ENCODE measurements at places on chromosomes 6 and 20. TPM values are rescaled to one million over a fixed set of nuclear protein-coding genes. Genes with fewer than 3 reads are reported as not detected.

DDX43 gene
- not detected for total RNA-seq

DNA sequence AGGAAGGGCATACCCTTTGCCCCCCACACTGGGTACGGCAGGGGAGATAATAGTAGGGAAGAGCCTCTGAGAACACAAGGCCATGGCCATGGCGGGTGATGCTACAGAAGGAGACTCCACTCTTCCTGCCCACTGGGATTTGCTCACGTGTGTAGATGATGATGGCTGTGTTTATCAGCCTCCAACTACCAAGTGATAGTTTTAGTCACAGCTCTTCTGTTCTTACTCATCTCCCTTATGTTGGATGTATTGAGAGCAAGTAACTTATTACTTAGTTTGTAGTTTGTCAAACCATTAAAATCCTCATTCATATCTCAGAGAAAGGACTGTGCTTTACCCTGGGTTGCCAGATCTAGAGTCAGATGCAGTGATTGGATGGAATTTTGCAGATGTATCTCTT lies 66.0 kb downstream of the CDH26 start:
- DNase-seq, result no peak
- no peaks in the 10 kb centered on the region for H3K4me1 ChIP-seq
- H3K36me3 ChIP-seq, result no peaks in the 10 kb centered on the region
- no peak overlapping the region for H3K4me3 ChIP-seq
- H3K27me3 ChIP-seq, result no peaks in the 10 kb centered on the region

KIAA1586 gene
- total RNA-seq, result 16.8 TPM

BTN1A1 gene
- total RNA-seq, result not detected

DNA sequence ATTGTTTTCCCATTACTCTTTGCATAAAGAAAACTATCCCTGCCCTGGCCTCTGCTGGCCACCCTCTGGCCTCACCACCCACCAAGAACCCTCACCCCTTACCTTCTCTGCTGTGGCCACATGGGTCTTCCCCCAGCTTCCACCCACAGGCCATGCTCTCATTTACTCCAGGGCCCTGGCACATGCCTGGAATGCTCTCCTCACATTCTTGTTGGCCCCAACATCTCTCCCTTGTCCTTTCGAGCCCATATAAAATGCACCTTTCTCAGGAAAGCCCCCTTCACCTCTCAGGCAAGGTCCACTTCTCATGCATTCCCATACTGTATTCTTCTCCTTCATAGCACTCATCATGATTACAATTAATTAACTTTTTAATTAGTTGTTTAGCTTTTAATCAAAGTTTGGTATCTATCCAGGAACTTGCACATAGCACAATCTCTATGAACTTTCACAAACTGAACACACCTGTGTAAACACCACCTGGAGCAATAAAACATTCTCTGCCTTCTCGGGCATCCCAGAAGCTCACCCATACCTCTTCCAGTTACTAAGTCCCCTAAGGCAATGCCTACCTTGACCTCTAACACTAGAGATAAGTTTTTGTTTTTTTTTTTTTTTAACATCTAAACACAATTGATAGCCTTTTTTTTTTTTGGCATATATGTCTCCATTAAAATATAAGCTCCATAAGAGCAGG lies 617.2 kb downstream of the PTPRT start:
- H3K4me3 ChIP-seq, result no peak overlapping the region
- no peaks in the 10 kb centered on the region for H3K27me3 ChIP-seq
- H3K4me1 ChIP-seq, result no peaks in the 10 kb centered on the region
- no peak for DNase-seq

- no peaks in the 10 kb centered on the region for H3K27me3 ChIP-seq
- H3K36me3 ChIP-seq, result no peaks in the 10 kb centered on the region
- H3K4me1 ChIP-seq, result no peaks in the 10 kb centered on the region
- no peak overlapping the region for H3K4me3 ChIP-seq
- no peak overlapping the region for H3K27ac ChIP-seq
- DNase-seq, result no peak
Measured at GRCh38 chr6:155542036-155542435, 86.4 kb upstream of the NOX3 start.

- H3K27ac ChIP-seq, result no peak overlapping the region
- DNase-seq, result no peak
- H3K4me3 ChIP-seq, result no peak overlapping the region
- H3K27me3 ChIP-seq, result no peaks in the 10 kb centered on the region
- no peaks in the 10 kb centered on the region for H3K4me1 ChIP-seq
Measured at GRCh38 chr20:49149281-49150045, 38.7 kb downstream of the STAU1 start.

DNA sequence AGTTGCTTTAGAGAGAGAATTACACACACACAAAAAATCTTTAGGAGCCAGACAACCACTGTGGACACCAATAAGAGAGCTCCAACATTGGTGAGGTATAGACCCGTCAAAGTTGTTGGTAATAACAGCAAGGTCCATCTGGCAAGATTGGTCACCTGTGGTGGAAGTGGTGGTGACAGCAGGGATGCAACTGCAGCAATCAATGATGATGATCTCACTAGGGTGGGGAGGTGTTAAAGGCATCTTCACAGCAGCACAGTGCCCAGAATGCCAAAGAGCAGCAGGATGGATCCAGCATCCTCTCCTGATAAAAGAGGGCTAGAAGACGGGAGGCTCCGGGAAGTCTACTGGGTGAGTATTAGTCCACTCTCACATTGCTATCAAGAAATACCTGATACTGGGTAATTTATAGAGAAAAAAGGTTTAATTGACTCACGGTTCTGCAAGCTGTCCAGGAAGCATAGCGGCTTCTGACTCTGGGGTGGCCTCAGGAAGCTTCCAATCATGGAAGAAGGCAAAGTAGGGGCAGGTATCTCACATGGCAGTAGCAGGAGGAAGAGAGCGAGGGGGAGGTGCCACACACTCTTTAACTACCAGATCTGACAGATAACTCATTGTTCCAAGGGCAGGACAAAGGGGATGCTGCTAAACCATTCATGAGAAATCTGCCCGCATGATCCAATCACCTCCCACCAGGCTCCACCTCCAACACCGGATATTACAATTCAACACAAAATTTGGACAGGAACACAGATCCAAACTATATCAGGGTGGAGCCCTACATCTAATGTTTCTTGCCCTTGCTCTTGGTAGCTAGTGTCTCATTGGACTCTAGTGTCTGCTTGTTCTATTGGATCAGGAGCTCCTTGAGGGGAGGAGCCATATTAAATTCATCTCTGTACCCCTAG lies 48.9 kb downstream of the KLHL31 start:
- no peaks in the 10 kb centered on the region for H3K27me3 ChIP-seq
- no peak overlapping the region for H3K4me3 ChIP-seq
- no peaks in the 10 kb centered on the region for H3K4me1 ChIP-seq

DNA sequence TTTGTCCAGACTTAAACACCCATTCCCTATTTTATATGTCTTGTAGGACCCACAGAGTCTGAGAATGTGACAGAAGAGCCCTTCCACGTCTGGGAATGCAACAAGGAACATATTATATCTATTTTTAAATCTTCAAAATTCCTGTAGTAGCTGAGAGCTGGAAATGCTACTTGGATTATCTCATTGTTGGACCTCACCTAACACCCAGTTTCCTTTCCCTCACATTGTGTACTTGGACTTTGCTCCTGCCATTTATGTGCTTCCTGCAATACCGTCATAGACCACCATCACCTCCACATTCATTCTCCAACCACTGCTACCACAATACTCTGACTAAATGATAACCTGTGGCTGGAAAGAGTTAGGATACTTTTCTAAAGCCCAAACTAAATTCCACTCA lies 335.4 kb downstream of the COL12A1 start:
- no peak overlapping the region for H3K4me3 ChIP-seq
- H3K4me1 ChIP-seq, result no peaks in the 10 kb centered on the region
- DNase-seq, result no peak
- H3K27ac ChIP-seq, result no peak overlapping the region
- no peaks in the 10 kb centered on the region for H3K27me3 ChIP-seq

DNA sequence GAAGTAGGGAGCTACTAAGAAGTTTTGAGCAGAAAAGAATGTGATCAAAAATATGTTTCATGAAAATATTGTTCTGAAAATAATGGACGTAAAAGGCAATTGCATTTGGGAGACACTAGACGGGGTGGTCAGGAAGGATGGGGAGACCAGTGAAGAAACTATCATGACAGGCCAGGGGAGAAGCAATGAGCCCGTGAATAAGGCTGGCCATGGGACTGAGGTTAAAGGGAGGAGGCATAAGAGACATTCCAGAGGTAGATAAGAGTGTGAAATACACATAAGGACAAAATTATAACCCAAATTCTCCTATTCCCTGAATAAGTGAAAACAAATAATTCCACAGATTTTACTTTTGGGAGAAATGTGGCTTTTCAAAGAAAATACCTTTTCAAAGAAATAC lies 51.7 kb downstream of the MARCKS start:
- H3K36me3 ChIP-seq, result no peaks in the 10 kb centered on the region
- no peak overlapping the region for H3K4me3 ChIP-seq
- peaks cover 19% of the 10 kb centered on the region for H3K27me3 ChIP-seq
- no peaks in the 10 kb centered on the region for H3K4me1 ChIP-seq

DNA sequence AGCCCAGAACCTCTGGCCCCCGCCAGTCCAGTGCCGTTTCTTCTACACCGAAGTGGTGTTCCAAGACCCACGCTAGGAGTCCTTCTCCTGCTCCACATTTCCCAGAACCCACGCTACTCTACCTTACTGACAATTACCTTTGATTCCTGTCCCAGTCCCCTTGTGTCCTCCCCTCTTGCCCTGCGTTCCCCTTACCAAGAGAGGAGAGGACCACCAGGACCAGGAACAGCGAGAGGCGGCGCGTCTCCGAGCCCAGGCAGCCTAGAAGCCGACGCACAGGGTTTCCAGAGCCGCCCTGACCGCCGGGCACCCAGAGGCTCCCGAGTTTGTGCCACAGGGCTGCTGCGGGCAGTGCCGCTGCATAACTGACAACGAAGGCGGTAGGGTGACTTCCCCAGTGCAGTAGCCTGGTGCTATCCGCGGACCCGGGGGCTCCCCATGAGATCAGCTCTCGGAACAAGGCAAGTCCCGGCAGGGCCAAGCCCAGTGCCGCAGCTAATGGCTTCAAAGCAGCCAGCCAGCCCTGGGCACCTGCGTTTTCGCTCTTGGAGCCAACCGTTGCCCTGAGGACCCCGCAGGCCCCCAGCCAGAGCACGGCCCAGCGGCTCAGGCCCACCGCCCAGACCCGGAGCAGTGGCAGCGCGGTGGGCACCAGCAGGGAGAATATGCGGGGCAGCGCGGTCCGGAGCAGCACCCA lies 512 bp downstream of the TAP1 start:
- peaks cover 97% of the 10 kb centered on the region for H3K27me3 ChIP-seq
- H3K36me3 ChIP-seq, result no peaks in the 10 kb centered on the region
- DNase-seq, result no peak

- H3K27ac ChIP-seq, result no peak within 1 kb of the TSS
- no peaks in the 10 kb centered on the region for H3K4me1 ChIP-seq
- H3K36me3 ChIP-seq, result no peaks in the 10 kb centered on the region
Measured at GRCh38 chr20:3071610-3072529, at the start of gene OXT. Gene OXT (plus strand): TSS chr20:3071620. CDS start chr20:3071656, 36 bp downstream.

- no peak overlapping the region for H3K4me3 ChIP-seq
- H3K27ac ChIP-seq, result no peak overlapping the region
- no peaks in the 10 kb centered on the region for H3K36me3 ChIP-seq
Measured at GRCh38 chr6:33585403-33586107, 5.5 kb upstream of the BAK1 start.

OLIG3 gene
- total RNA-seq, result not detected

TRIM10 gene
- total RNA-seq, result not detected

Data from endodermal cell (in vitro differentiated cells).